SK-MEL-5 (cell line): ENCODE measurements at places on chromosomes 1 and 21. TPM values are rescaled to one million over a fixed set of nuclear protein-coding genes. Genes with fewer than 3 reads are reported as not detected.

NEK7 gene
- total RNA-seq: 49.2 and 51.1 TPM in 2 replicates

TTF2 gene
- total RNA-seq: 63.9 and 76.7 TPM in 2 replicates

C1orf53 gene
- 3.0 and 5.1 TPM in 2 replicates for total RNA-seq

GPR37L1 gene
- not detected in 2 replicates for total RNA-seq

VWA1 gene
- total RNA-seq: 11.7 and 15.3 TPM in 2 replicates

ZNF648 gene
- total RNA-seq: 0.43 and 1.1 TPM in 2 replicates

KRTAP19-1 gene
- 0.34 and 1.3 TPM in 2 replicates for total RNA-seq

RHCE gene
- total RNA-seq: 0.37 and 0.77 TPM in 2 replicates
